ENCODE measurements at places on chromosomes 3 and 15. TPM values are rescaled to one million over a fixed set of nuclear protein-coding genes. Genes with fewer than 3 reads are reported as not detected.

DNA sequence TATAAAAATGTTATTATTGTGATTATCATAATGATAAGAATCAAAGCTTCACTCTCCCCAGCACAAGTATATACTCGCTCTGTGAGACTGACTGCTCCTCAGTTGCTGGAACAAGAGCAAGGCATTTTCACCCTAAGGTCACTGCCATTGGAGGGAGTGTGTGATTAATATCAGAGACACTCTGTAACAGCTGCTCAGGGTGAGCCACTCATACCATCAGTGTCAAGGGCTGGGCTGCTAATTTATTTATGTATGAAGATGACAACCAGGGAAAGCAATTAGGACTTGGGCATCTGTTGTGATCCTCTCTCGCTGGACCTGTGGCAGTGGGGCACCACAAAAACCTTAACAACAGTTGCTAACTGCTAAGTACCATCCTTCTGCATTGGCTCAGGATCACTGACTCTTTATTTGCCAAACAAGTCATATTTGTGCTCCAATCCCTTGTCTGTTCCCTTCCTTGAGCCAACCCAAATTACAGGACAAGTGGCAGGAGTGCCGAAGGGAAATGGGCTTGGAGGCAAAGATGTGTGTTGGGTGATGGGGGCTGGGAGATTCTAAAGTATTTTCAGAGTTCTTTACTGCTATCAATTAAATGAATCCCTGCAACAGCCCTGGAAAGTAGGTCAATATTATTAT, 297.5 kb upstream of the STT3B start:
- H3K4me3 ChIP-seq, result no peak overlapping the region
- H3K27ac ChIP-seq, result no peak overlapping the region
- DNase-seq, result no peak
- peaks cover 41% of the 10 kb centered on the region for H3K4me1 ChIP-seq

- H3K27ac ChIP-seq, result no peak overlapping the region
- no peaks in the 10 kb centered on the region for H3K36me3 ChIP-seq
- no peaks in the 10 kb centered on the region for H3K4me1 ChIP-seq
- no peak overlapping the region for H3K4me3 ChIP-seq
- no peak for DNase-seq
Observed at GRCh38 chr15:58165661-58166060, 27.5 kb downstream of the AQP9 start.

The A4GNT gene
- total RNA-seq, result not detected

The CLSTN2 gene
- not detected for total RNA-seq

The CKMT1A gene
- total RNA-seq, result not detected
